ENCODE measurements at places on chromosomes 11 and 22.

GRCh38 chr11:13831696-13832095 lies 130.8 kb upstream of the SPON1 start:
- peak; percentile 73 for DNase-seq

DNA sequence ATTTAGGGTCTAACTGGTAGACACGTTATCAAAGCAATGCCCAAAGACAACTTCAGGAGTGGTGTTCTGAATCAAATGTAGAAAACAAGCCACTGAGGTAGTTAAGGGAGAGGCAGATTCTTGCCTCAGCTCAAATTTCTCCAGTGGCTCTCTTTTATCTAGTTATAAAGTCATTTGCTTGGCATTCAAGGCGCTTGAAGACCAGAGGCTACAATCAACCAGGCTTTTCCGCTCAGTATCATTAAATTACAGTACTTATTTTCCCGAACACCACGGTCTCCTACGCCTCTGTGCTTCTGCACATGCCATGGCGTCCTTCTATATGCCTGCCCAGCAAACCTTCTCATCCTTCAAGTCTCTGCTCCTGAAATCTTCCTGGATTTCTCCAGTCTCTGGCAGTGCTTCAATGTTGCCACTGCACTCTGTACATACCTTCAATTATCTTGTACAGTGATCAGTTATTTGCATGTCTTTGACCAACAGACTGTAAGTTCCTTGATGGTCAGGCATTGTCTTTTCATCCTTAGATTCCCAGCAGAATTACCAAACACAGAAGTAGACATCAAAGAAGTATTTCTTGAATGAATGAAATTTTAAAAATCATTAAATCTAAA lies 1.4 kb downstream of the POGLUT3 start:
- DNase-seq, result no peak

DNA sequence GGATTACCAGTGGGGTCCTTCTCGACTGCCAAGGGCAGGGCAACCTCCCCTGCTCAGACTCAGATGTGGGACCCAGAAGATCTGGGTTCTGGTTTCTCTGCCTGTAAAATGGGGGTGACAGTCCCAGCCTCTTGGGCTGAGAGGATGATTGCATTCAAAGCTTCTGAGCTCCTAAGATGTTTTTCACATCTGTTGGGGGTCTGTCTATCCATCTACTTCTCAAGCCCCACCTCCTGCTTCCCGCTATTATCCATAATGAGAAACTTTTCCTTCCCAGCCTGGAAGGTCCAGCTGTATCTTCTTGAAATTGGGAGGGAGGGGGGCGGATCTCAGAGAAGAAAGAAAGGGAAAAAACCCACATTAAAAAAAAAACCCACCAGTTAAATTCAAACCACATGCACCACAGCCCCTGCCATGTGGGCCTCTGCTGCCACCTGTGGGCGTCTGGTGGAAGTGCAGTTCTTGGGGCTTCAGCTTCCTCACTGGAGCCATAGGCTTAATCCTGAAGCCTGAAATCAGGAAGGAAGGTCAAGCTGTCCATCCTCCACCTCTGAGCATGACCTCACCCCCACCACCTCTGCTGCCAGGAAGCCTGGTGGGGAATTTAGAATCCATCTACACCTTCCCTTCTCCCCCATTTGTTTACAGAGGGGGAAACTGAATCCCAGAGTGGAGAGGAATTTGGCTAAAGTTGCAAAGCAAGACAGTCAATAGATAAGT lies 27.3 kb downstream of the ARHGEF17 start:
- peak; percentile 95 for DNase-seq

DNA sequence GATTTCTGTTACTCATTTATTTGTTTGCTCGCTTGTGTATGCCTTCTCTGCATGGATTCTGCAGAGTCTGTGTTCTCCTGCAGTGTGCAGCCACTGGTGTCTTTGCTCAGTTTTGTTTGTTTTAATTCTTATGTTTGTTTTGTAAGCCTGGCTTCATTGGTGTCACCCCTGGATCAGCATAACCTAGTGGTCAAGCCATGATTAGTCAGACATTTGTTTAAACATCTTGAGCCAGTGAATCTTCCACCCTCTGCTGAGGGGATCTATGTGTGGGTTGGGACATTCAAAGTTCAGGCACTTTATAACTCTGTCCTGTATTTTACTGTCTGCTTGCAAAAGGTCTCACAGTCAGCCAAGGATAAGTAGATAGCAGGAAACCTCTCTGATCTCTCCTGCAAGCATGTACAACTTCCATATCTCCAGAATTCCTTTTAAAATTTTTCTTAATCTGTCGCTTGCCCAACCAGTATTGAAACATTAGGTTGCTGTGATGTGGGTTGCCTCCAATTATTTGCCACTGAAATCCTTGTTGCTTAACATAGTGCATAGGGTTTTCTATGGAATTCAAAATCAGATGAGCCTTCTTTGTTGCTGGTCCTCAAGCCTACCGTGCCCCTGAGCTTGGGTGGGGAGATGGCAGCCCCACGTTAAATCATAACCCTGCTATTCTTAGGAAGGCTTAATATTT lies 86.8 kb downstream of the KCNQ1OT1 start:
- no peak for DNase-seq

DNA sequence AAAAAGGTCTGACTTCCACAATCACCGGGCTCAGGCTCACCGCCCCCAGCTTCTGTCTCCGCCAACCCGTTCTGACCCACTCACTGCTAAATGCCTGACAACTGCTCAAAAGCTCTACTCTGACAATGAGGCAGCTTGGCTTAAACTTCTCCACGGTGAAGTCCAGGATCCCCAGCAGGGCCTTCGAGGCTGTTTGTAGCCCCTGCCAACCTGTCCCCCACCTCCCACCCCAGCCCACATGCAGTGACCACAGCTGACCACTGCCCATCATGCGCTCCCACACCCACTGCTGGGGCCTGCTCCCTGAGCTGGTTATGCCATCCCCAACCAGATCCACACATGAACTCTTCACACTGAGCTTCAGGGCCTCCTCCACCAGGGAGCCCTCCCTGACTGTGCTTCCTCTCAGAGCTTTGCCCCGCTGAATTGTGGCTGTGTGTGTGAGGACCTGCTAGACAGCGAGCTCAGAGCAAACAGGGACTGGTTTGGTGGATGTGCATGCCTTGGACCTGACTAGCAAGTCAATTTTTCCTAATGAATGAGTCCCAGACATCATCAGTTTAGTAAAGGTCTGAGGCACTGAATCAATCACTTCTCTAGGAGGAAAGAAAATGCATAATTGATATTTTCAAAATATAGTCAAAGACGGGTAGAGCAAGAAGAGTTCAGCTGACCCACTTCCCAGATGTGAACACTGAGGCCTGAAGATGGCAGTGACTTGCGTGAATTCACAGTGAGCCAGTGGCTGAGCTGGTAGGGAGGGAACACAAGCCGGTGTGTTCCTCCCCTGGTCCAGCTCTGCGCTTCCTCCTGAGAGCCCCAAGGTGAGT lies 7.7 kb downstream of the LRRC32 start:
- DNase-seq, result peak; percentile 17

- no peak for DNase-seq
These were observed 107.2 kb downstream of the MAML2 start for GRCh38 chr11:96235751-96236150.

GRCh38 chr11:109306322-109306721 lies 115.7 kb upstream of the C11orf87 start:
- no peak for DNase-seq

DNA sequence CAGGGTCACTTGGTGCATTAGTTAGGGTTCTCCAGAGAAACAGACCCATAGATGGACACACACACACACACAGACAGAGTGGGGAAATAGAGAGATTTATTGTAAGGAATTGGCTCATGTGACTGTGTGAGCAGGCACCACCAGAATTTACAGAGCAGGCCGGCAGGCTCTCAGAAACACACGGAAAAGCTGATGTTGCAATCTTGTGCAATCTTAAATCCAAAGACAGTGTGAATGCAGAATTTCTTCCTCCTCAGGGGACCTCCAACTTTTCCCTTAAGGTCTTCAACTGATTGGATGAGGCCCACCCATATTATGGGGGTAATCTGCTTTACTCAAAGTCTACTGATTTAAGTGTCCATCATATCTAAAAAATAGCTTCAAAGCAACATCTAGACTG lies 49.8 kb downstream of the APIP start:
- no peak for DNase-seq

- DNase-seq, result no peak
These were observed 4.7 kb downstream of the TBC1D10C start for GRCh38 chr11:67408437-67409200.

DNA sequence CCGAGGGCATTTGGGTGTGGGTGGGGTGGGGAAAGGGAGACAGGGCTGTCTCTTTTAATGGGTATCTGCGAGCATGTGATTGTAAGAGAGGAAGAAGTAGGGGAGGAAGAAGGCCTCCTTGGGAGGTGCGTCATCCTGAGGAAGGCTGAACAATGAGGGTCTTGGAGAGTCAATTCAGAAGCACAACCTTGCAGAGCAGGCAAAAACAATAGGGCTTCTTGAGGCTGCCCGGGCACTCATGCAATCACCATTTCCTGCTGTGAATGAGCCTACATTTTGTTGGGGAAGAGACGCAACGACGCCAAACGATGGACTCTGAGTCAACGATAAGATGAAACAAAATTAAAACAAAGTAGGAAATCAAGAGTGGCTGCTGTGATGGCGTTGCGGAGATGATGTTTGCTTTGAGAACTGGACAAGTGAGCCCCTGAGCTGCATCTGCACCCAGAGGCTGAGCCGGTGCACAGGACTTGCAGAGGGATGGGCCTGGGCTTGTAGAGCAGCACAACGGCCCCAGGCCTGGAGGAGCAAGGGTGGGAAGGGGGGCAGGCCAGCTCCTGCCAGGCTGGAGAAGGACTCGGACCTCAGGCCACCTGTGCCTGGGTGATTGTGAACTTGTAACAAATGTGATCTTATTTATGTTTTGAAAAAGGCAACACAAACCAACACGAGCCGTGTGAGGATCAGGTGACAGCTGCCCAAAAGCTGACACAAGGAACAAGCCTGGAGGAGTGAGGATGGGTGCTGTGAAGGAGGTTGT lies 92.3 kb upstream of the B3GAT1 start:
- DNase-seq, result peak; percentile 2

- DNase-seq, result peak; percentile 30
These were observed 813.3 kb downstream of the OPCML start for GRCh38 chr11:132718711-132719671.

GRCh38 chr11:15913261-15913660 lies 443.1 kb downstream of the SOX6 start:
- DNase-seq, result peak; percentile 14

DNA sequence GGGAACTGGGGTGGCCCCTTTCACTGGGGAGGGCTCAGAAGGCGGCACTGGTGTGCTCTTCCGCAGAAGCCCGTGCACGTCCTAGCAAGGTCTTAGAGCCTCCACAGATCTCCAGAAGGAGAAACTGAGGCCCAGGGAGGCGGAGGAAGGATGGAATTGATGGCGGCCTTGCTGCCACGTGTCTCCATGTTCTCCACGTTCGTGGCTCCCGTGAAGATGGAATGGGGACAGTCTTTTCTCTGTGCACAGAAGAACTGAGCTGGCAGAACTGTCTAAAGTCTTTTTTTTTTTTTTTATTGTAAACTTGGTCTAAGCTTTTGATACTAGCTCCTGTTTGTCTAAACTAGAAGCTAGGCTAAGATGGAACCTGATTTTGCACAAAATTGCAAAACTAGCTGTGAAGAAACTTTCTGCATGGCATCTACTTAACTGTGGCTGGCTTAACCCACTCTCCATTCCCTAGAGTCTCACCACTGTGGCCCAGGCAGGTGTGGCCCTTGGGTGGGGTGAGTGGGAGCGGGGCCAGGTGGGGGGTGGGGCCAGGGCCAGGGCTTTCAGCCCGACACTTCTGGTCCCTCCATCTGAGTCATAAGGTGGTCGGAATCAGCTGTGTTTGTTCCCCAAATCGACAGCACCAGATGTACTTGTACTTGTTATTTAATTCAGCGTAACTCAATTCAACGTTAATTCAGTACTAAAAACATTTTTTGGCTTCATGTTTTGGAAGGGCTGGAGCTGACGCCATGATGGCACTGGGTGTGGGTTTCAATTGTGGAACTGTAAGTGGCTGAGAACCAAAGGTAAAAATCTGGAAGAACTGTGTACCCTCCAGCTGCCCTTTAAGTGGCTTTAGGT lies 120.7 kb downstream of the MPPED1 start:
- DNase-seq, result no peak

DNA sequence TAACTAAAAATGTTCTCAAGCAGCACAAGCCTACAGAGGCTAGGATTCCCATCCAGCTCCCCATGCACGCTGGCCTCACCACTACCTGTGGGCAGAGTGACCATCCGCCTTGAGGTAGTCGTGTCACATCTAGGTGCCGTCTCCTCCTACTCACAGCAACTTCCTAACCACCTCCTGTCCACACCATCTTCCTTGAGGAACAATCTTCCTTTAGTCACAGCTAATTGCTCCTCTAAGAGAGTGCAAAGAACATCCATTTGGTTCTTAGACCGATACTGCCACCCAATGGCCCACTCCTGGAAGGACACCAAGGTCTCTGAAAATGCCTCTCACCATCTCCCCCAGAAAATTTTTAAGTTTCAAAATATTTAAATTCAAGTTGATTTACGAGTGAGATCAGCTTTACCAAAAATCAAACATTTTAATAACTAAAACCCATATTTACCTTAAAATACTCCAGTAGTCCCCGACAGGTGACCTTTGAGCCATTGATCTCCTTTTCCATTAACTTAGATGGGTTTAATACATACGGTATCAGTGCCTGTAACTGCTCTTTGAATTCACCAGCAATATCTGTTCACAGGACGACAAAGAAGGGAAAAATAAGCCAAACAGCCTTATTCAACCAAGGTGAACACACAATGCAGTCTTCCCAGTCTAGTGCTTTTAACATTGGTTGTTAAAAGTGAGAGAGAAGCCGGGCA lies 21.7 kb upstream of the PLAAT3 start:
- DNase-seq, result peak; percentile 60

DNA sequence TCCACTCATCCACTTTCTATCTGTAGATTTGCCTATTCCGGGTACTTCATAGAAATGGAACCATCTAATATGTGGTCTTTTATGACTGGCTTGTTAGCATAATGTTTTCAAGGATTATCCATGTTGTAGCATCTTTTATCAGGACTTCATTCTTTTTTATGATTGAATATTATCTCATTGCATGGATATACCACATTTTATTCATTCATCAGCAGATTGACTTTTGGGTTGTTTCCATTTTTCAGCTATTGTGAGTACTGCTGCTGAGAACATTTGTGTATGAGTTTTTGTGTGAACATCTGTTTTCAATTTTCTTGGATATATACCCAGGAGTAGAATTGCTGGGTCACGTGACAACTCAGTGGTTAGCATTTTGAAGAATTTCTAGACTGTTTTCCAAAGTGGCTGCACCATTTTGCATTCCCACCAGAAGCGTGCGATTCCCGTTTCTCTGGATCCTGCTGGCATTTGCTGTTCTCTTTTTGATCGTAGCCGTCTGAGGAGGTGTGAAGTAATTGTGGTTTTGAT lies 8.9 kb downstream of the DERL3 start:
- peak; percentile 32 for DNase-seq

GRCh38 chr22:42830161-42830560 lies 26.9 kb downstream of the ARFGAP3 start:
- DNase-seq, result no peak

DNA sequence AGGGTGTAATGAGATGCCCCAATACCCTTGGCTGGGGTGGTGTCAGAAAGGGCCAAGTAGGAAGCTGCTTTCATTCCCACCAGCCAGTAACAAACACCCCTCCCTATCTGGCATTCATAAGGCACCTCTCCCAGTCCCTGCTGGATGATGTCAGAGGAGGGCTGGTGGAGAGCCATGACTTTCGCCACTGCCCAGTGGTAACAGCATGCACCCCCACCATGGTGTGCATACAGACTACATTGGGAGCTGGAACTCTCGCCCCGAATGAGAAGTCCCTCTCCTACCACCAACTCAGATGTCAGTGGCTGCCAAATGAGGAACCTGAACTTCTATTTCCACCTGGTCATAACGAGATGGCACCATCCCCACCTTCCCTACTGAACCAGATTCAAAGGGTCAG lies 73.3 kb downstream of the SGSM3 start:
- no peak for DNase-seq

- DNase-seq, result no peak
These were observed 24.1 kb upstream of the TH start for GRCh38 chr11:2195756-2196088.
